ENCODE measurements at places on chromosomes 4 and X. TPM values are rescaled to one million over a fixed set of nuclear protein-coding genes. Genes with fewer than 3 reads are reported as not detected.

DNA sequence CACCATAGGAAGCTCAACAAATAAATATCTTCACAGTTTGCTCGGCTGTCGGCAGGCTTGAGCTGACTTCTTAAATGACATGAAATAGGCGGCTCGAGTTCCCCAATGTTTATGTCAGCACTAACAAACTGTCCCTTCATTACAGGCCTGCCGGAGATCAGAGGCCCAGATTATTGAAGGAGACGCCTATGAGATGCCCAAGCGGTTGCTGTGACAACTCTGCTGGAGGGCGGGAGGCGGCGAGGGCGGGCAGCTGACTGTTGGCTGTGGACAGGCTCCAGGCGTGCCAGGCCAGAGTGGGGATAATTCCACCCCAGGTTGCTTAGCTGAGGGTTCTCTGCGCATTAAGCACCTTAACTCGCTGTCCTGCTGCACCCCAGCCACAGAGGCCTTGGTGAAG lies 39.2 kb upstream of the MSX1 start:
- DNase-seq: no peak

The CPEB2 gene
- polyA plus RNA-seq: 3.2 TPM

The FAM241A gene
- 0.85 TPM for polyA plus RNA-seq

DNA sequence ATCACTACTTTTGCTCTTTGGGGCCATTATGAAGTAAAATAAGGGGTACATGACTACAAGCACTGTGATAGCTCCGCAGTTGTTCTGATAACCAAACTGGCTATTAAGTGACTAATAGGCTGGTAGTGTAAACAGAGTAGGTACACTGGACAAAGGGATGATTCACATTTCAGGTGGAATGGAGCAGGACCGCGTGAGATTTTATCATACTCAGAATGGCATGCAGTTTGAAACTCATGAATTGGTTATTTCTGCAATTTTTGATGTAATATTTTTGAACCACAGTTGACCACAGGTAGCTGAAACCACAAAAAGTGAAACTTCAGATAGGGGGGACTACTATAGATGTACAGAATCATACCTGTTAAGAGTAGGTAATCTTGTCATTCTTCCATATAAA lies 55.8 kb downstream of the PAK3 start:
- DNase-seq: no peak

GRCh38 chr4:2036866-2037265 lies 22.3 kb upstream of the NAT8L start:
- no peak for DNase-seq

The LEF1 gene
- 5.1 TPM for polyA plus RNA-seq

- no peak for DNase-seq
These were observed 13.4 kb downstream of the KLF3 start for GRCh38 chr4:38677441-38677840.

GRCh38 chr4:176014583-176015108 lies 51.0 kb upstream of the WDR17 start:
- DNase-seq: peak; percentile 15

The CRMP1 gene
- polyA plus RNA-seq: 0.13 TPM

DNA sequence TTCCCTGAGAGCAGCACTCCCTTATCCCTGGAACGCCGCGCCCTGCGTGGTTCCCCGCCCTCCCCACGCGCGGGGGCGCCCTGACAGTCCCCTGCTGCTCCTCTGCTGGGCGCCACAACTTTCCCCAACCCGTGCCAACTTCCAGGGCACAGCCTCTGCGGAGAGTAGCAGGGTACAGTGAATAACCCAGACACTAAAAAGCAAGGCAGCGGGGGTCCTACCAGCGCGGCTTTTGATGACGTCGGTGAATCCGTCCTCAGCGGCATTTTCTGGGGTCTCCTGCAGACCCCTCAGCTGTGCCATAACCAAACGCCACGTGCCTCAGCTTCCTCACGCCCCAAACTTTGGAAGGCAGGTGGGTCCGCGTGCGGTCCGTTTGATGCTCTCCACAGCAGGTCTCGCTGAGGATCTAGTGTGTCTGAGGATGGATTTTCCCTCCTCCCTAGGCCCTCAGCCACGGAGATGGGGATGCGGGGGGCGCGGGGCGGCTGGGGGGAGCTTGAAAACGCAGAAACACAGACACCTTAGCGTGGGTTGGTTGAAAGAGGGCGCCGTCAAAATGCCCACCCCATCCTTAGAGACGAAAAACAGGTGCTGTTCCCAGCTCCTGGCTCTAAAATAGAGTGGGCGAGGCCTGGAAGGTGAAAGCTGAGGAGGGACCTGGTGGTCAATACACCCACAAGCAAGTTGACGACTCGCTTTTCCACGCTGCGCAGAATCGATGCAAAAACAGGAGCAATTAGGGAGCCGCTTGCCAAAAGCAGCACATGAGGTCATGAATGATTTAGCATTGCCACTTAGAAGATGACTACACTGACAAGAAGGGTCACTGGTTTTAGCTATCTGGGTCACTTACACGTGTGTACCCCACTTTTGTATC lies 405.6 kb downstream of the FAM47A start:
- no peak for DNase-seq

GRCh38 chr4:102678107-102678506 lies 82.7 kb downstream of the MANBA start:
- DNase-seq: no peak

The SPIN2A gene
- 0.91 TPM for polyA plus RNA-seq

DNA sequence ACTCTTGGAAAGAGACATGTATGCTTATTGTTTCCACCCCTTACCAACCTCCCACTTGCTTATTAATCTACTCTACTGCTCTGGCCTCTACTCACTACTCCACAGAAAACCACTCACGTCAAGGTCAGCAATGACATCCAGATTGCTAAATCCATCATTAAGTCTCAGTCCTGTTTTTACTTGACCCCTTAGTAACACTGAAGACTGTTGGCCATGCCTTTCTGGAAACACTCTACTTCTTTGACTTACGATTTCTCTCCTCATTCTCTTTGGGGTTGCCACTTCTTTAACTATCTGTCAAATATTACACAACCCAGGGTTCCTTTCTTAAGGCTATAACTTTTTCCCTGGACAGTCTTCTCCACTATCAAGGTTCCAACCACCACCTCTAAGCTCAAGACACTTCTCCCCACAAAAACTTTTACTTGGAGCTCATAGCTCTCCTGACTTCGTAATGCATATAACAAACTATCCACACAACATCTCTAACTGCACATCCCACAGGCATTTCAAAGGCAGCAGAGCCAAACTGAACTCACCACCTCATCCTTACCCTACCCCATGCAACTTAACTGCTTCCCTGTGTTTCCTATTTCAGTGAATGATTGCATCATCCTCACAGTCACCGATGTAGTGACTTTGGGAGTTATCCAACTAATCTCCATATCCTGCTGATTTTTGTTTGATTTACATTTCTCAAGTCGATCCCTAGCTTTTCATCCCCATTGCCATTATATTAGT lies 15.8 kb upstream of the MAGEA4 start:
- DNase-seq: no peak

DNA sequence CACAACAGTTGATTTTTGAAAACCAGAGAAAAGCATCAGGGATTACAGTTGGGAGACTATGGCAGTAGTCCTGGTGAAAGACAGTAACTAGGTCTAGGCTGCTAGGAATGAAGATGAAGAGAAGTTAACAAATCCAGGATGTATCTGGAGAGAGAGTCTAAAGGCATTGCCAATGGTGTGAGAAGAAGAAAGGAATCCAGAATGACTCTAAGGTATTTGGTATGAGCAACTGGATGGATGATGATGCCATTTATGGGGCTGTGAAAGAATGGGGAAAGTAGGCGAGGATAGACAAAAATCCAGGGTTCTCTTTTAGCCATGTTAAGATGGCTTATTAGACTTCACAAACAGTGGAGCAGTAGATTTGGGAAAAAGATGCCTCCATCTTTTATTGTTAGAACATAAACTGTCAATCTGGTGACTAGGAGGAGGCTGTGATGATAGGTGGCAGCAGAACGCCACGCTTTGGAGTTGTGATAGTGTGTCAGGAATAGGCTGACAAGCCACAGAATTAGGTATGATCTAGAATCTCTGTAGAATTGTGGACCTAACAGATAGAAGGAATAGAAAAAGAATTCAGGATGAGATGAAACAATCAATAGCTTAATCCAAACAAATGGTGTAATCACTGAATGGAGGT lies 27.3 kb upstream of the JADE1 start:
- peak; percentile 57 for DNase-seq
